ENCODE measurements at places on chromosomes 5 and 9. TPM values are rescaled to one million over a fixed set of nuclear protein-coding genes. Genes with fewer than 3 reads are reported as not detected.
A peak's percentile ranks its signal among the peaks of the same experiment; 100 is the strongest.

GRCh38 chr5:127586811-127587210 lies 62.1 kb upstream of the CTXN3 start:
- no peak for DNase-seq

- DNase-seq = no peak
Observed at GRCh38 chr5:149497357-149497756, 53.9 kb downstream of the CSNK1A1 start.

The HARS1 gene
- 41.7 TPM for total RNA-seq

The MYOZ3 gene
- 1.8 TPM for total RNA-seq

The TMEM203 gene
- total RNA-seq = 24.9 TPM

GRCh38 chr5:92222449-92222848 lies 839.3 kb upstream of the ARRDC3 start:
- DNase-seq = no peak

DNA sequence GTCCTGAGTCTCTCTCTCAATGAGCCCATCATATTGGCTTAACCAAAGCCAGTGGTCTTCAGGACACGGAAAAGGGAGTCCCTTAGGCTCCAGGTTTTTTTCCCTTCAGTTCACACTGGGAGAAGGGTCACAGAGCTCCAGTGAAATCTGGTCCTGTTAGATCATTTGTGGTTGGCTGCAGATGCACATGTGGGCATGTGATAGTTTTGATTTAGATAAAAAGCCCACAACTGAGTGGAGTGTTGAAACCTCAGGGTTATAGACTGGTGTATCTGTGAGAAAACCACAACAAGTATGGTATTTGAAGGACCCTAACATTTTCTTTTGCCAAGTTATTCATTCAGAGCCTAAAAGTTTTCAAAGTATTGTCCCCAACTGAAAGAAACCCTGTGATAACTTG lies 46.7 kb downstream of the PRLR start:
- DNase-seq = no peak

DNA sequence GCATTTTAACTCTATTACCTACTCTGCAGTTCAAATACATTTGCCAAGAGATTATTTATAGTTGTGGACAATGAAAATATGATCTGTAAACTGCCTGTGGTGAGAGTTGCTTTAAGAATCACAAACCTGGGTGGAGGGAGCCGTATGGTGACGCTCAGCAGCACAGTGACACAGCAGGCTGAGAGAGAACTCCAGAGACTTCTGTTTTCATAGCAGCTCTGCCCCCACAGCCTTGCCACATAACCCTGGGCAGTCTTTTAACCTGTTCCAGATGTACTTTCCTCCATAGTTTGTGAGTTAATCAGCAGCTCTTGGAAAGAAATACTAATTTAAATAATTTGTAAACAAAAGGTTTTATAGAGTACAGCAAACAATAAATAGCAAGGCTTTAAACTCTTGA lies 450.5 kb downstream of the ELAVL2 start:
- no peak for DNase-seq

The UBQLN1 gene
- 140 TPM for total RNA-seq

GRCh38 chr5:154370813-154371212 lies 75.0 kb upstream of the SAP30L start:
- peak; percentile 6 for DNase-seq

DNA sequence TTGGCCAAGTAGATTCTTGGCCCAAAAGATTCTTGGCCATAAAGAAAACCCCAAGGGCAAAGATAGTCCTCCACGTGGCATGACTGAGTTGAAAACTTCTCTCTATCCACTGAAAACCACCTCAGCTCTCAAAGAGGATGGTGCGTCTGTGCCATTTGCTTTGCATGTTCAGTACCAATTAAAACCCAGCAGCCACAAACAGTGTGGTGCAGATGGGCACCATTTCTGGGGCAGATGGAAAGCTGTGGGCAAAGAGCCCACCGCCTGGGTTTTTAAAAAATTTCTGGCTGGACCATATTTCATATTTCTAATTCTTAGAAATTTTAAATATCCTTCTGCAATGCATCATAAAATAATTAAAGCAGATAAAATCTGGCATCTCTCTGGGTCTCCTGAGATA lies 84.5 kb upstream of the PUM3 start:
- peak; percentile 8 for DNase-seq
